ENCODE measurements at places on chromosomes 7 and 10. TPM values are rescaled to one million over a fixed set of nuclear protein-coding genes. Genes with fewer than 3 reads are reported as not detected.

DNA sequence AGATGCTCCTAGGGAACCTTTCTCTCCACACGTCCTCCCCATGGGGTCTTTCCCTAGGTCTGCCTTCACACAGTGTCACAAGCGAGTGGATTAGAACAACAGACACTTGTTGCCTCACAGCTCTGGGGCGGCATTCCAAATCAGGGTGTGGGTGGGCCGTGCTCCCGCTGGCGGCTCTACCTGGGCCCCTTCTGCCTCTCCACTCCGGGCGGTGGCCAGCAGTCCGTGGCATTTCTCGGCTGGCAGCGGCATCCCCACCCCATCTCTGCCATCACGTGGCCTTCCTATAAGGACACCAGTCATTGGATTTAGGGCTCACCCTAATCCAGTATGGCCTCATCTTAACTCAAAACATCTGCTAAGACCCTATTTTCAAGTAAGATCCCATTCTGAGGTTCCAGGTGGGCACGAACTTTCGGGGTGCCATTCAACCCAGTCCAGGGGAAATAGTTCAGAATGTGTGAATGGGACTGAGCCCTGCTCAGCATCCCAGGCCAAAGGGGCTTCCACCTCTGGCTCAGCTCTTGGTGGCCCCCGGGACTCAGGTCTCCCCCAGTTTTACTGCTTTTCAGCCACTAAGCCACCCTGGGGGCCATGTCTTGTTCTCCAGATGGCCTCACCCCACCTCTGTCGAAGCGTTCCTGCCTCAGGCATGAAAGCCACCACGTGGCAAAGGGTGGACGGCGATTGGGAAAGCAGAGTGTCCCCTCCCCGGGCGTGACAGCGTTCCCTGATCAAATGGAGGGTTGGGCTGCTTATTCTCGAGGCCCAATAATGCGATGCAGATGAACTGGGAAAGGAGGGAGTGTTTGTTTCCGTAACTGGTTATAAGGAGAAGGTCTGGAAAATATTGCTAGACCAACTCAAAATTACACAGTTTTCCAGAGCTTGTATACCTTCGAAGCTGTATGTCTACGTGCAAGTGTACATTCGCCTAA is 350.0 kb downstream of the GLRX3 start:
- no peak overlapping the region for H3K27ac ChIP-seq
- H3K4me3 ChIP-seq: no peak overlapping the region
- no peaks in the 10 kb centered on the region for H3K27me3 ChIP-seq
- DNase-seq: no peak
- H3K36me3 ChIP-seq: no peaks in the 10 kb centered on the region

- DNase-seq: no peak
- no peak overlapping the region for H3K27ac ChIP-seq
- no peak overlapping the region for H3K4me3 ChIP-seq
- no peaks in the 10 kb centered on the region for H3K36me3 ChIP-seq
- H3K4me1 ChIP-seq: peaks cover 2% of the 10 kb centered on the region
- no peaks in the 10 kb centered on the region for H3K27me3 ChIP-seq
Observed at GRCh38 chr10:4028854-4029583, 244.0 kb upstream of the KLF6 start.

DNA sequence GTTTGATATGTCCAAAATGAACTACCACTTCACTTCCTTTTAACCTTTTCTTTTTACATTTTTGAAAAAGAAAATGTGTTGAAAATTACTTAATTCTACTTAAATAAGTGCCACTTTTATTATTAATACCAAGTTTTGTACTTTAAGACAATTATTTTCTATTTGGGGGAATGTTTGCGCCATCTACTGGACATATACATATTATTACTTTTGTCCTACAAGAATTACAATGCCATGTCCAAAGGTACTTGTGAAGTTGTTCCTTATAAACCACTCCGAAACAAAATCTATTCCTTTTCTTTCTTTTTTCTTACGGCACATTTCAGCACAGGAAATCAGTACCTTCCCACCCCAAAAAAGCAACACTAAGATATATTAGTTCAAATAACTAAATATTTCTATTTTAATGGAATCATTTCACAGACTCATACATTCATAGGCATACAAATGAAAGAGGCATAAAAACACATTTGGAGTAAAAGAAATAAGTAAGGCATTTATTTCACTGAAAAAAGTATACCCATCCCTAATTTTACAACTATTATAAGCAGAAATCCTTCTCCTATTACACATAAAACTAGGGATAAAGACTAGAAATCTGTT is 169.9 kb downstream of the RNF133 start:
- H3K4me3 ChIP-seq: no peak overlapping the region
- no peak for DNase-seq
- no peak overlapping the region for H3K27ac ChIP-seq
- H3K36me3 ChIP-seq: peaks cover 3% of the 10 kb centered on the region
- no peaks in the 10 kb centered on the region for H3K27me3 ChIP-seq
- no peaks in the 10 kb centered on the region for H3K4me1 ChIP-seq

DNA sequence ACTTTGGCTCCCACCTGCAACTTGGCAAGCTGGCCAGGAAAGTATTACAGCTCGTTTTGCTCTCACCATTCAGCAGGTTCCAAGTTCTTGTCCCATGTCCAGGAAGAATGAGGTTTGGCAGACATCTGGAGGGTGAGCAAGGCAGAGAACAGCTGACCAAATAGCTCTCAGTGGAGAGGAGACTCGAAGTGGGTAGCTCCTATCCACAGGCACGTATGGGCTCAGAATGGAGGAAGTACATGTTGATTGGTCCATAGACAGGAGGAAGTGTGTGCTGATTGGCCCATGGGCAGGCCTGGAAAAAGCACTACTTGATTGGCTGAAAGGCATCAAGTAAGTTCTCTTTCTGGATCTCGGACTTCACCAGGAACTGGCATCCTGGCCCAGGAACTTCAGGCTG is 3.0 kb upstream of the NCAPG2 start:
- no peak overlapping the region for H3K27ac ChIP-seq
- H3K36me3 ChIP-seq: peaks cover 2% of the 10 kb centered on the region
- DNase-seq: no peak
- H3K4me1 ChIP-seq: no peaks in the 10 kb centered on the region

DNA sequence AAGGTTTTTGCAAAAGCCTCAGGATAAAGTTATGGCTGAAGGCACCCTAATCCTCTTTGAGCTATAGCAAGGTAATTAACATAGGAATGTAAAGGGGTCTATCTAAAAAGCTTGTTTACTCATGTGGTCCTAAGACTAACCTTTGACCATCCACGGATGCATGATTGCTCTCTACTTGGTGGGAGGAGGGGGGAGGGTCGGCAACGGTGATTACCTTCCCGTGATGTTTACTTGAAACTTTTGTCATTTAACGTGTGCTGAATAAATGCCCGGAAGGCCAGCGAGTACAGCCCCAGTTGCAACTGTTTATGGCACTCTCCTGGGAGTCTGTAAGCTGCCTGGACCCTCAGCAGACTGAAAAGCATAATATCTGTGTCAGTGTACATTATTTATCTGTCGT is 78.9 kb upstream of the GPR22 start:
- DNase-seq: no peak
- no peak overlapping the region for H3K4me3 ChIP-seq
- H3K27ac ChIP-seq: no peak overlapping the region
- no peaks in the 10 kb centered on the region for H3K36me3 ChIP-seq
- peaks cover 2% of the 10 kb centered on the region for H3K4me1 ChIP-seq

DNA sequence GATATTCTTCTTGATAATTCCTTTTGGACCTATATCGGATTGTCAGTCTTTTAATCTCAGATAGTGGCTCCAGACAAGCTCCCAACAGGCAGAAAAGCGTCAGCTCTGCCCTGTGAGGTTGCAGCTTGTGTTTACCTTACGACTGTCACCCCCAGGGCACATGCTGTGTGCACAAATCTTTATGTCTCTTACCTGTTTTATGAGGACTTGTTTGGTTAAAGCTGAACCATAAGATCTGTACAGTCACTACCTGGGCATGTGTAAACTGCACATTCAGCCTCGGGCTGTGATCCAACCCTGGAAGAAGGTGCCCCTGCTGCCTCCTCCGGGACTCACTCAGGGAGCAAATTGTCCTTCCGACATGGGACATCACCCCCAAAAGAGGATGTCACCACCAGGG is 119.8 kb downstream of the GALNT17 start:
- H3K27me3 ChIP-seq: no peaks in the 10 kb centered on the region
- H3K4me1 ChIP-seq: peaks cover 6% of the 10 kb centered on the region
- peaks cover 50% of the 10 kb centered on the region for H3K36me3 ChIP-seq
- DNase-seq: no peak
- no peak overlapping the region for H3K27ac ChIP-seq

GRCh38 chr10:30747633-30748032 is 118.1 kb upstream of the LYZL2 start:
- no peak for DNase-seq
- no peaks in the 10 kb centered on the region for H3K27me3 ChIP-seq
- H3K27ac ChIP-seq: no peak overlapping the region
- H3K4me1 ChIP-seq: no peaks in the 10 kb centered on the region
- H3K36me3 ChIP-seq: no peaks in the 10 kb centered on the region
- H3K4me3 ChIP-seq: no peak overlapping the region

DNA sequence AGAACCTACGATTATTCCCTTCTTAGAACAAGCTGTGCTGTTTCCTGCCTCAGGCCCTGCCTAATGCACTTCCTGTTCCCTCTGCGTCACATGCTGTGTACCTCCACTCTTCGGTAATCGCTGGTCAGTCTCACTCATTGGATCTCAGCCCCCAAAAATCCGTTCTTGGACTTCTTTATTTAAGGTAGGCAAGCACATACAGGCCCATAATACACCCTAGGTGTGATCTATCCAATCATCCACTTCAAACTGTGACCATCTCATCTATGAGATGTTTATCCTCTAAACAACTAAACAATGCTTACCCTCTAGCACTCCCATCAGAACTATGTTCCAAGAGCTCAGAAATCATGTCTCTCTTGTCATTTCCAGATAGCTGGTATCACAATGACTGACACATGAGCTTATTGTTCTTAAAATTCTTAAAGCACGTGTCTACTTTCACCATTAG is 83.9 kb downstream of the CADPS2 start:
- H3K27me3 ChIP-seq: no peaks in the 10 kb centered on the region
- no peak overlapping the region for H3K27ac ChIP-seq
- peak overlapping the region; percentile 4 for H3K4me3 ChIP-seq

- no peaks in the 10 kb centered on the region for H3K27me3 ChIP-seq
- peaks cover 4% of the 10 kb centered on the region for H3K4me1 ChIP-seq
- no peak overlapping the region for H3K4me3 ChIP-seq
- no peak overlapping the region for H3K27ac ChIP-seq
- DNase-seq: no peak
Observed at GRCh38 chr10:17210361-17210760, 8.9 kb upstream of the TRDMT1 start.

GRCh38 chr10:101902820-101903145 is 59.2 kb upstream of the KCNIP2 start:
- no peak for DNase-seq
- no peak overlapping the region for H3K27ac ChIP-seq
- peak overlapping the region; percentile 33 for H3K4me3 ChIP-seq
- peaks cover 5% of the 10 kb centered on the region for H3K4me1 ChIP-seq
- no peaks in the 10 kb centered on the region for H3K36me3 ChIP-seq

DNA sequence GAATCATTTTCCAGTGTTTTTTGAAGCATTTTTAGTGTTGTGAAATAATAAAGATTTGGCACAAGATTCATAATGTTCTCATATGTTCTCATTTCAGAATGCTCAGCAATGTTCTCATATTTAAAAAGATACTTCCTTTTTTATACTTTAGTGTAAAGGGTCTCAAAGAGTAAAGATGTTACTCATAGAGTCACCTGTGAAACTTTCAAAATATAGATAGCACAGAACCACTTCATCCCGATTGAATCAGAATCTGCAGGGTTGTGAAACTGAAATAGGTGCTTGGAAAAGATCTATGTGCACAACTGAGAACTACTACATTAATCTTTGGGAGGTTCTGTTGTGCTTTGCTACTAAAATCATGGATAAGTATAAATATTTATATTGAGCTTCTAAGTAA is 144.7 kb downstream of the MDFIC start:
- no peaks in the 10 kb centered on the region for H3K36me3 ChIP-seq
- no peak overlapping the region for H3K4me3 ChIP-seq
- no peaks in the 10 kb centered on the region for H3K4me1 ChIP-seq
- no peak for DNase-seq
- no peaks in the 10 kb centered on the region for H3K27me3 ChIP-seq

DNA sequence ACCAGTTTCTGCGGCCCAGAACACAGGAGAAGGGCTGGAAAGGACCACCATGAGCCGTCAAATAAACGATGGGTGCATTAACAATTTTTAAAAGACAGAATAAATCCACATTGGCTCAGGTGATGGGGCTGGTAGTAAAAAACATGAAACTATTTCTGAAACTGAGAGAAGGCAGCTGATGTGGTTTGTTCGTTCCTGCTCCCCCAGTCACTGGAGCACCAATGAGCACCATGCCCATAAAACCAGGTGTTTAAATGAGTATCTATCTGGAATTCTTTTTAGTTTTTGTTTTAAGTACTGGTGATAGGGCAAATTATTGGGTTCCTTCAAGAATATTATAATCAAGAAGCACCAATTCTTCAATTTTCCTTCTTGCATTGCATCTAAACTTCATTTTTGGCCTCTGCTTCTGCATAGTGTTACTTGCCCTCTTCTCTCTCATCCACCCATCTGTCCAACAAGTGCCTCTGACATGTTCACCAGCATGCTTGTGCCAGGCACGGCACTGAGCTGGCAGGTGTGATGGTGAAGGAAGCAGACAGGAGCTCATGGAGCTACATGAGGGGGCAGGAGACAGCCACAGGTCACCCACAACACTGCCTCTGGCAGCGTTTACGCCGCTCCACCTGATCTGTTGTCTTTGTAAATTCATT is 65.5 kb downstream of the LARP4B start:
- H3K4me3 ChIP-seq: no peak overlapping the region
- no peaks in the 10 kb centered on the region for H3K4me1 ChIP-seq
- no peak for DNase-seq
- H3K36me3 ChIP-seq: peaks cover 31% of the 10 kb centered on the region

- H3K4me1 ChIP-seq: no peaks in the 10 kb centered on the region
- DNase-seq: no peak
- no peaks in the 10 kb centered on the region for H3K36me3 ChIP-seq
- H3K27me3 ChIP-seq: no peaks in the 10 kb centered on the region
- no peak overlapping the region for H3K27ac ChIP-seq
Observed at GRCh38 chr10:42645103-42645502, 6.7 kb upstream of the ZNF33B start.

DNA sequence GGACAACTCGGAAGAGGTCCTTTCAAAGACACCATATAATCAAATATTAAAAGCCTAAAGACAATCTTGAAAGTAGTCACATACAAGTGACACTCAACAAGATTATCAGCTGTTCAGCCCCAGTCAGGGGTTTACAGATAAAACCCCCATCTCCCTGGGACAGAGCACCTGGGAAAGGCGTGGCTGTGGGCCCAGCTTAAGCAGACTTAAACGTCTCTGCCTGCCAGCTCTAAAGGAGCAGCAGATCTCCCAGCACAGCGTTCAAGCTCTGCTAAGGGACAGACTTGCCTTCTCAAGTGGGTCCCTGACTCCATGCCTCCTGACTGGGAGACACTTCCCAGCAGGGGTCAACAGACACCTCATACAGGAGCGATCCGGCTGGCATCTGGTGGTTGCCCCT is 18.0 kb downstream of the CDCA7L start:
- no peak for DNase-seq
- no peak overlapping the region for H3K4me3 ChIP-seq
- H3K4me1 ChIP-seq: no peaks in the 10 kb centered on the region
- peaks cover 9% of the 10 kb centered on the region for H3K36me3 ChIP-seq
- H3K27me3 ChIP-seq: no peaks in the 10 kb centered on the region

NPTX2 gene
- 8.1 TPM for total RNA-seq

RSBN1L gene
- total RNA-seq: 20.7 TPM

NEURL1 gene
- 1.2 TPM for total RNA-seq

DEPP1 gene
- total RNA-seq: 1.7 TPM

Data from H9 (cell line).